ENCODE measurements at places on chromosomes 16 and 17.

DNA sequence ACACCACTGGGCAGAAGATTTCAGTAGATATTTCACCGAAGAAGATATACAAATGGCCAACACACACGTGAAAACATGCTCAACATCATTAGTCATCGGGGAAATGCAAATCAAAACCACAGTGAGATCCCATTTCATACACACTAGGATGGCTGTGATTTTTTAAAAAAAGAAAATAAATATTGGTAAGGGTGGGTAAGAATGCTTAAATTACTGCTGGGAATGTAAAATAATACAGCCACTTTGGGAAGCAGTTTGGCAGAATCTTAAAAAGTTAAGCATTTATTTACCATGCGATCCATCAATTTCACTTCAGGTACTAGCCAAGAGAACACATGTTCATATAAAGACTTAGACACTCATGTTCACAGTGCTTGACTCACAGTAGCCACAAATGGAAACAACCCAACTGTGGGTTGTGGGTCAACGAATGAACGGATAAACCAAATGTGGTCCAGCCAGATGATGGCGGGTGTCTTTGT lies 6.5 kb upstream of the C16orf74 start:
- DNase-seq: no peak

- DNase-seq: no peak
These were observed 221.5 kb upstream of the FOXF1 start for GRCh38 chr16:86288716-86289294.

GRCh38 chr17:74108126-74108705 lies 95.3 kb upstream of the RPL38 start:
- no peak for DNase-seq

DNA sequence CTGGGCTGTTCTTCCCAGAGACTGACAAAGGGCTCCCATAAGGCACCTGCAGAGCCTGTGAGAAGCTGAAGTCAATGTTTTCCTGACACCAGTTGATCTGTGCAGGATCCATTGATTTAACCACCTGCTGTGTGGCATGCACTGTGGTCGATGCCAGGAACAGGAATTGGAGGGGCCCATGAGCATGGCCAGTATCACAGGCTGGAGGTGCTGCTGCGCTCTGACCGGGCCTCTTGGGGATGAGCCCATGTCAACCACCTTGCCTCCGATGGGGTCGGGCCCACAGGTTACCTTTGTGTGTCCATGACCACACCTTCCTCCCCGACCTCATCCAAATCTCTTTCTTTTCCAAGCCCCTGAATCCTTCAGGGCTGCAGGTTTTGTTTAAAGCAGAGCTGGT lies 18.2 kb upstream of the STH start:
- no peak for DNase-seq

- no peak for DNase-seq
These were observed 76.3 kb downstream of the TTC19 start for GRCh38 chr17:16075949-16076348.

- no peak for DNase-seq
These were observed 1.1 kb downstream of the CDH15 start for GRCh38 chr16:89172528-89173173.

DNA sequence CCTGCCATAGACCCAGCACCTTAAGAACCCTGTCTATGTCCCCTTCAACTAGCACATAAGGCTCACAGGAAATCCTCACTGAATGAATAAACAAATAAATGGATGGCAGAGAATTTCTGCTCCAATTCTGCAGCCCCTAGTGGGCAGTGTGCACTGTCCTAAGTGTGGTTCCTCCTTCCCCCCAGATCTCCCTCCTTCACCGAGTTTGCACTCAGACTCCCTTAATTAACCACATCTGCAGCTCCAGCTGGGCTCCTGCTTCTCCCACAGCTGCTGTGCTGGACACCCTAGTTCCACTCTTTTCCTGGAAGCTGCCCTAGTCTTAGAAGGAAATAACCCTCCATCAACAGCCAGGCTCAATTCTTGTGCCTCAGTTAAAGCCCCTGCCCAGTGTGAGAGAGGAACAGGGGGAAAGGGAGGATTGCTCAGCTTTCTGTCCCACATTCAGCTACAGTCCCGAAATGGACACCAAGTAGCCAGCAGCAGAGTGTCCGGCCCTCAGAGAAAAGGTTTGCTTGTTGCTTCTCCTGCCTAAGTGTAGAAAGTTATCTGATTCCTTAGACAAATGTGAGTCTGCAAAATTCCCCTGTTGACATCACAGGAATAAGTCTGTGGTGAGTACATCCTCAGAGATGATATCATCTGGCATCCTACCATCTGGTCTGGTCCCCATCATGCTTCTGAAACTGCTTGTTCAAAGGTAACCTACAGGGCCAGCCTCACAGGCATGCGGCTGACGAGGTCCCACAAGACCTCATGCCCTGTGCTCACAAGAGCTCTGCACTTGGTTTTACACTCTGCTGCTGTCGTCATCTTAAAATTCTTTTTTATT lies 12.3 kb downstream of the LRRC3C start:
- no peak for DNase-seq

DNA sequence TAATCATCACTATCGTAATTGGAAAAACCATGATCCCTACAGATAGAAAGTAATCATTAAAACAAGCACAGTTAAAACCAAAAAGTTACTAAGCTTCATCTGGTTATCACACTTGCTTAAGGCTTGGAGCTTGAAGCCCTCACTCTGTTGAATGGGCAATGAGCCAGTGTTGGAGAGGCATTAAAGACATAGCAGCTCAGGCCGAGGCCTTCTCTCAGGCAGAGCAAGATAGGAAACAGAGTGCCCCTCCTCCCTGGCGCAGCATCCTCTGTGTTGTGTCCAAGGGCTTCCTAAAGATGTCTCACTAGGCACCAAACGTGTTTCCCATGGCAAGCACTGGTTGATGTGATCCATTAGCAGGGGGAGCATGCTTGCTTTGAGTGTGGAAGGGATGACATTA lies 34.9 kb upstream of the LGALS9 start:
- DNase-seq: no peak

- DNase-seq: peak; percentile 19
These were observed 1.5 kb downstream of the GEMIN4 start for GRCh38 chr17:750431-751037.

GRCh38 chr17:70208825-70209555 lies 39.7 kb downstream of the KCNJ2 start:
- no peak for DNase-seq

DNA sequence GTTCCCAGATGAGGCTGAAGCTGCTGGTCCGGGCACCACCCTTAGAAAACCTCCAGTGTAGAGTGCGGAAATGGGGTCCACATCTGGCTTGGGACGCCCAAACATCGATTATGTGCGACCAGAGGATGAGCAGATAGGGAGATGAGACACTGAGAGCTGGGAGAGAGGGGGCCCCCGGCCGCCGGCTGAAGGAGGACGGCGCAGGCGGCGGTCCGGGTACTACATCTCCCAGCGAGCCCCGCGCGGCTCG lies 182 bp upstream of the SPECC1 start:
- DNase-seq: no peak
